ENCODE measurements at places on chromosomes 1 and 21. TPM values are rescaled to one million over a fixed set of nuclear protein-coding genes. Genes with fewer than 3 reads are reported as not detected.

Gene CFAP141
- not detected for polyA plus RNA-seq

Gene CLEC20A
- polyA plus RNA-seq = not detected

Gene TTC34
- polyA plus RNA-seq = 0.31 TPM

Gene THEM5
- 0.37 TPM for polyA plus RNA-seq

Gene LMX1A
- 1.3 TPM for polyA plus RNA-seq

Gene LIPI
- 0.12 TPM for polyA plus RNA-seq
